Ecto neural progenitor cell (in vitro differentiated cells): ENCODE measurements at places on chromosomes 13 and 19.
A peak's percentile ranks its signal among the peaks of the same experiment; 100 is the strongest.

- DNase-seq: no peak
These were observed 42.8 kb downstream of the SPATA13 start for GRCh38 chr13:24203273-24203672.

DNA sequence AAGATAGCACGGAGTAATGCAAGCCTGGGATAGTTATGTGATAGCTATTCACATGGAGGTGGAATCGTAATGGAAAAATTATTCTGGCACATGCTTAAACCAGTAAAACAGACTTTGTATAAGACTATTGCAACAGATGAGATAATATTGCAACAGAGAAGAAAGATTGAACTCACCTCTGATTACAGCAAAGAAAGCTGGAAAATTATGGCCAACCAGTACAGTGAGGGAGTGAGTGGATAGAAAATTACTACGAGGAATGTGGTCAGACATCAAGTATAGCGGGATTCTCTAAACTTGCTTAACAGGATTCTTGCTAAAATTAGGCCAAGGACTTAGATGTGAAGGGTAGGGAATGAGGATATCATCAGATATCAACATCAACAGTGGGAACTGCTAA, 397.6 kb upstream of the KLHL1 start:
- DNase-seq: no peak

GRCh38 chr13:44576351-44577235, 463 bp upstream of the TSC22D1 start:
- DNase-seq: peak; percentile 64

DNA sequence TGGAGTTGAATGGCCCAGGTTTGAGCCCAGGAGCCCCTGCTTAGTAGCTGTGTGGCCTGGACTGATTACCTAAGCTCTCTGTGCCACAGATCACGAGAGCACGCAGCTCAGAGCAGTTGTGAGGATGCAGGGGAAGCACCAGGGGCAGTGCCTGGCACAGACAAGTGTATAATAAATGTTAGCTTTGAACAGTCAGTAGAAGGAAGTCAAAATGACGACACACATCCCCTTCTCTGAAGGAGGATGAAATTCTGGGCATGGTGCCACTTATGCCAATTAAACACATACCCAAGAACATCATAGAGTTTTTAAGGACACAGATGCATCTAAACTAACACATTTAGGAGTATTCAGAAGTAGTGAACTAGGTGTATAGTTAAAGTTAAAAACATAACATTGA, 24.9 kb upstream of the SIGLEC11 start:
- no peak for DNase-seq

- peak; percentile 87 for DNase-seq
These were observed 5.6 kb upstream of the DPF1 start for GRCh38 chr19:38229585-38230073.

DNA sequence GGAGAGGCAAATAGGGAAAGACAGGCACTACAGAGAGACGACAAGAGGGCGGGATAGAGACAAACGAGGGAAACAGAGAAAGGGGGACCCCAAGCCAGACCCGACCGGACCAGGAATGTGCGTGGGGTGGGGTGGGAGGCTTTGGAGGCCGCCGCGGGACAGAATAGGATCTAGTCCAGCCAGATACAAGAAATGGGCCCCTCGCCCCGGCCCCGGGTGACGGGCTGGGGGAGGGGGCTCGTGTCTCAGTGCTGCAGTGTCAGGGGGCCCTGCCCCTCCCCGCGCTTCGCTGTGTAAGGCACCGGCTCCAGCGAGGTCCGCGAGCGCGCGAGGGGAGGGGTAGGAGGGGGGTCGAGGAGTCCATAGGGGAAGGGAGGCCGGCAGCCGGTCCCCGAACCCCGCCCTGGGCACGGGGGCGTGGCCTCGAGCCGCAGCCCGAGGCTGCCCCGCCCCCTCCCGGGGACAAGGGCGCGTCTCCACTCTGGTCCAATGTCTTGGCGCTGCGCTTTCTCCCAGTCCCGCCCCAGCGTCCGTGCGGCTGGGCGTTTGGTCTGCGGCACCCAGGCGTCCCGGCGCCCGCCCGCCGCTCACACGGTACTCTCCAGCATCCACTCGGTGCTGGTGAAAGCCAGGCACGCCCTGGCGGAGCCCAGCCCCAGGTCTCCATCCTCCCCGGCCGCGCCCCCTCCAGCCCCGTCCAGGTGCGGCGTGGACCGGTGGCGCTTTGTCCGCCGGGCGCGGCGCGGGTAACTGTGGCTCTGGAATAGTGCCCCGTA, 11.0 kb downstream of the IFNL1 start:
- DNase-seq: peak; percentile 83

GRCh38 chr19:14561847-14562351, 10.0 kb downstream of the NDUFB7 start:
- DNase-seq: no peak

GRCh38 chr13:39737047-39737446, 81.6 kb downstream of the COG6 start:
- DNase-seq: no peak

DNA sequence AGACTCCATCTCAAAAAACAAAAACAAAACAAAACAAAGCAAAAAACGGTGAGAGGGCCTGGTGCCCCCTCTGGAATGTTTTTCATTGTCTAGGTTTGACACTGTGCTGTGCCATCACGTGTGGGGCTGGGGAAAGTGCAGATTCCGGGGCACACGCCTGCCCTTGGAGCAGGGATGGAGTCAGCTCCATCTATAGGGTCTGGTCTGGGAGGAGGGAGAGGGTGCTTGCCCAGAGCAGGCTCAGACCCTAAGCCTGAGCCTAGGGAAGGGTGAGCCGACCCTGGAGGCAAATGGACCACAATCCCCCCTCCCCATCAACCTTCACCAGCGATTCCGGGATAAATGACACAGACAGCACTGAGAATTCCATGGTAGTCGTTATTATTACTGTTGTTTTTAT, 10.9 kb upstream of the ZBTB32 start:
- DNase-seq: no peak

GRCh38 chr19:55537741-55538111, 793 bp upstream of the SBK2 start:
- DNase-seq: no peak

DNA sequence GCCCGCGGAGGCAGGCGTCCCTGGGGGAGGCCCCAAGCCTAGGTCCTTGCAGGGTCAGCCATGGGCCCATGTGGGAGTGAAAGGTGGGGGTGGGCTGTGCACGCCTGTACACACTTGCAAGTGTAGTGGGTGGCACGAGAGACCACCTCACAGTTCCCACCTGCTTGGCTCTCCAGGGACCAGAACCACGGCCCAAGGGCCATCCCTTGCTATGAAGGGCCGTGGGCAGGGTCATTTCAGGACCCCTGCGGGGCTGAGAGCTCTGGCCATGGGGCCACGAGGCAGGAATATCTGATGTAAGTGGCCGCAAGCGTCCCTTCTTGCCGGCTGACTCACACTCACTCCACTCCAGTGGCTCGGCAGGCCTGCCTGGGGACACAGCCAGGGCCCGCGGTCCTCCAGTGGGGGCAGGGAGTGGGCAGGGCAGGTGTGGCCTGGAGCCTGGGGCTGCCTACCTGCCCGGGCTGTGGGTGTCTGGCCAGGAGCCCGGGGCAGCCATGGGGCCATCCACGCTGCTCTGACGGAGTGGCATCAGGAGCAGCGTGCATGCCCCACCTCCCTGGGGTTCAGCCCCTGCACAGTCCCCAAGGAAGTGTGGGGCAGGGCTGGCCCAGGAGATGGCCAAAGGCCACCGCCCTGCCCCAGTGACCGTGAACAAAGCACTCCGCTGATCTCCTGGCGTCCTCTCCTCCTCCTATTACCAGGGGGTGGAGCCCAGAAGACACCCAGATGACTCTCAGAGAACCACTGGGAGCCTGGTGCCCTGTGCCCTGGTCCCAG, 8.6 kb upstream of the MKNK2 start:
- DNase-seq: no peak

DNA sequence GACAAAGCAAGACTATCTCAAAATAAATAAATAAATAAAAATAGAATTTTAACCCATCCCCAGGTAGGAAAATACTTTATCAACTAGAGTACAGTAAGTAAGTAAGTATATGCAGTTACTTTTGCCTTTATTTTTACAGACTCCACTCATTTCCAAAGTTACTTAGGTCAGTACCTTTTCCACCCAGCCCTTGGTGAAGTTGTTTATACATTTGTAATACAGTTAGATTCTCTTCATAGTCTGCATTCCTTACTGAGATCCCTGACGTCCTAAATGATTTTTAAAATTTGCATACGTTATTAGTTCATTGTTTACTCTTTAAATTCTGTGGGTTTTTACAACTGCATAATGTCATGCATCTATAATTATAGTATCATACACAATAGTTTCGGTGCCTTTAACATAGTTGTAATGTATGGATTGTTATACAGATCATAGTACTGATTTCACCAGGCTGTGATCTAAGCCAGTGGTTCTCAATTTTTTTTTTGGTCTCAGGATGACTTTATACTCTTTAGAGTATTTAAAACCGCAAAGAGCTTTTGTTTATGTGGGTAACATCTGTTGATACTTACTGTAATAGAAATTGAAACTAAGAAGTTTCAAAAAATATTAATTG, 10.4 kb downstream of the SETDB2 start:
- DNase-seq: no peak

- DNase-seq: no peak
These were observed 559.6 kb upstream of the SPRY2 start for GRCh38 chr13:80900561-80900960.

DNA sequence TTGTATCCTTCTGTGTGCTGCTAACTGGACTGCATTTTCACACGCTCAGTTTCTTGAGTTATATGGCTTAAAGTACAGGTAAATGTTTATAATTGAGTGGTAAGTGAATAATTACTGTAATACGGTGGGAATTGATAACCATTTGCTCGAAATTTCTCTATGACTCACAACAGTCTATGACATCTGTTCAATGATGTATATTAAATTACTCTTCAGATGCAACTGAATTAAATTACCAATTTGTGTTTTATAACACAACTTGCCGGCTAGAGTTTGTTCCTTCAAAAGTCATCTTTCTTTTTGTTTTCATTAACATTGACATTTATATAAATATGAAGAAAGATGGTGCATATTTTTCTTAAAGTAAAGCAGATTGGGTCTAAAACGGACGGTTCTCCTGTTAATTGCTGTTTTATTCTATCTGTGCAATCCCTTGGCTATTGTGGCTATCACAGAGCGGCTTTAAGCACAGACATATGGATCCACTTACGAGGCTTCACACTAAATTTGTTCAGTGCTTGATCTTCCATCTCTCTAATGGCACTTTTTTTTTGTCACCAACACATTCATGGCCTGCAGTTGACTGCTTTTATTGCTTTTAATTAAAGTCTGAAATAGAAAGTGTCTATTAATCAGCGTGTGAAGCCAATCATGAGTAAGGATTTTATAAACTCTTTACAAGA, 1291.6 kb upstream of the SLC10A2 start:
- no peak for DNase-seq

DNA sequence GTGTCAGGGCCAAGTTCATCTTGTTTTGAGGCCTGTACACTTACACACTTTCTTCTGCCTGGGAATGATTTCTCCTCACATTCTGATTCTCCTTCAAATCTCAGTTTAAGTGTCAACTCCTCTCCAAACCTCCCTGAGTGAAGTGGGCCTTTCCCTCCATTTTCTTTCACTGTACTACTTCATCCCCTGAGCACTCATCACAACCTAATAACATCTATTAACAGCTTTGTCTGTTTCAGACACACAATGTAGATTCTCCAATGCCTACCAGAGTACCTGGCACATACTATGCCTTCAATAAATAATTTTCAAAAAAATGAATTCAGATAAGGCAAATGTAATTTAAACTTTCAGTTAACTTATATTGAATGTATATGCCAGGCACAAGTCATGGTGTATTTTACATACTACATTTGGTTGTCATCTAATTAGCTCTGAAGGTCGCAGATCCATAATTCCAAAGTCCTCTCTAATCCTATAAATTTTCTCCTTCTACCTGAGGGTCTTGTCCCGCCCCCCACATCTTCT, 357 bp upstream of the COG6 start:
- no peak for DNase-seq

- DNase-seq: peak; percentile 50
These were observed 292.5 kb downstream of the UQCRFS1 start for GRCh38 chr19:28920269-28921066.
